ENCODE measurements at places on chromosomes 2 and 18. TPM values are rescaled to one million over a fixed set of nuclear protein-coding genes. Genes with fewer than 3 reads are reported as not detected.

CIB4 gene
- total RNA-seq: not detected

SLC30A3 gene
- total RNA-seq: 0.56 TPM

ALKAL2 gene
- not detected for total RNA-seq

GRCh38 chr2:223185638-223186037 is 133.6 kb downstream of the KCNE4 start:
- no peaks in the 10 kb centered on the region for H3K36me3 ChIP-seq
- H3K4me3 ChIP-seq: no peak overlapping the region
- H3K27me3 ChIP-seq: no peaks in the 10 kb centered on the region
- H3K27ac ChIP-seq: no peak overlapping the region
- H3K4me1 ChIP-seq: peaks cover under 1% of the 10 kb centered on the region
- DNase-seq: no peak

DNA sequence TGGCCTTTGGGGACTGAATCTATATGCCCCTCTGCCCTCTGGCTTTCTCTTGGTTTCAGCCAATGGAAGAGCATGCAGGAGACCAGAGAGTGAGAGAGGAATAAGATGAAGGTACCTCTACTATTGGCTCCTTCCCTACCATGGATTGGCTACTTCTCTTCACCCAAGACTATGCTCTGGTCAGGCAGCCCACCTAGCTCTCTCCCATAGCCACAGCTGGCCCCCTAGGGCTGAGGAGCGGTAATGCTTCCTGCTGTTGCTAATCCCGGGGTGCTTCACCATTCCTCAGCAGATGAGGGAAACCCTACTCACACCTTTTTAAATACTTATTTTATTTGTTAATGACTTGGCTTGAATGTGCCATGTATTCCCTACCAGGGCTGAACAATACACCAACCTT is 142.4 kb downstream of the MREG start:
- H3K36me3 ChIP-seq: no peaks in the 10 kb centered on the region
- H3K27me3 ChIP-seq: no peaks in the 10 kb centered on the region
- no peaks in the 10 kb centered on the region for H3K4me1 ChIP-seq

DNA sequence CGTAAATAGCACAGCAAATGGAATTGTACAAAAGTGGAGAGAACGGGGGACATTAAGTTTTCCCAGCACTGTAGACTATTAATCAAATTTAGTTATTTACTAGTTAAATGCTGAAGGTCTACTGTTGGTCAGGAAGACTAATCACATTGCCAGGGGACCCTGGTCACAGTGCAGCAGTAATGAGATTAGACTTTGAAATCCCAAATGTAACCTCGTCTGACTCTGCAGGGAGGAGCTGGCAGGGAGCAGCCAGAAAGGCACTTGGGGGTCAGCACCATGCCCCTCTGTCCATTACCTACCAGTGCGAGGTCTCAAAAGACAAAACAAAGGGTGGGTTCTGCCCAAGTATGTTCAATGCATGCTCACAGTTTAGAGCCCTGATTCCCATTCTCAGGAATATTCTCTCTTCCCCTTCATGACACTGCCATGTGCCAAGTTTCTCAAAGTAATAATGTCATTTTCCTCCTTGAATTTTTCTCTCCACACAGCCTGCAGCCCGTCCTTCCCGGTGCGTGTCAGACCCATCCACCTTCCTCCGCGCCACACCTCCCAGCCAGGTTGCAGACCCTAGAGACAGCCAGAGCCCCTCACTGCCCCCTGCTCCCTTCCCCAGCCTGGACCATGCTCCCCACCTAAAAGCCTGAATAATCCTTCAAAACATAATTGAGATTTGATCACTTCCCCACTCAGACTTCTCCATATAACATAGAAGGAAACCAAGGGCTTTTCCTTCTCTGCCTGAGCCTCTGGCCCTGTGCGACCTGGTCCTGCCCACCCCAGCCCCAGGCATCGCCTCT is 52.5 kb downstream of the TMEM18 start:
- H3K36me3 ChIP-seq: no peaks in the 10 kb centered on the region
- H3K27me3 ChIP-seq: no peaks in the 10 kb centered on the region
- peak; percentile 24 for DNase-seq
- H3K4me1 ChIP-seq: peaks cover 38% of the 10 kb centered on the region
- H3K27ac ChIP-seq: no peak overlapping the region
- H3K4me3 ChIP-seq: no peak overlapping the region
